ENCODE measurements at places on chromosomes 16 and 17.

DNA sequence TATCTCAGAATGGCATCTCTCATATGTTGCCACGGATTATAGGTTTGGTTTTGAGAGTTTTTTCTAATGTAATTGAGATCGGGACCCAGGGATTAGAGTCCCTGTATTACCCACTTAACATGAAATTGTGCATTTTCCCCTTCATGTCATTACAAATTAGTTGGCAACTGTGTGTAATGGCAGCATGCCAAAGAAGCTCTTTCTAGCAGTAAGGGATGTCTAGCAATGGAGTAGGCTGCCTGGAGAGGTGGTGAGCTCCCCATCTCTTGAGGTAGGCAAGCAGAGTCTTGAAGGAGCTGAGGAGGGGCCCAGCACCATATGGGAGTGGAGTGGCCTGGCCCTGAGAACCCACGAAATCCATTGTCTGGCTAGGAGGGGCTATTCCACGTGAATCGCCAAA lies 10.0 kb upstream of the KATNB1 start:
- DNase-seq = no peak

- DNase-seq = no peak
Measured at GRCh38 chr17:44775838-44776621, 17.2 kb downstream of the ADAM11 start.

DNA sequence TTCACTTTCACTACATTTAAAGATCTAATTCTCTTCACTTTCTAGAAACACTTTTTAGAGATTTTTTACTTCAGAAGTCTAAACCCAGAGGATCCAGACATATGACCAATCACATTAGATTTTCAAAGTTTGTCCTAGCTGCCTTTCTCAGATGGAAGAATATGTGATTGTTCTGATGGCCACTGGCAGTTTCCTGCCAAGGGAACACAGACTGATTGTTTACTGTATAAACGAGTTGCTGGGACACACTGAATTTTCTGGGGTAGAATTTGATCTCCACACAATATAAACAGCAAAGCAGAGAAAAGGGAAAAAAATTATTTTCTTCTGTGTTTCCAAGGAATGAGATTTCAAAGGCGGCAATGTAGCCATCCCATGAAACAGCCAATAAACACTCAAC lies 480.0 kb downstream of the TOX3 start:
- DNase-seq = no peak

DNA sequence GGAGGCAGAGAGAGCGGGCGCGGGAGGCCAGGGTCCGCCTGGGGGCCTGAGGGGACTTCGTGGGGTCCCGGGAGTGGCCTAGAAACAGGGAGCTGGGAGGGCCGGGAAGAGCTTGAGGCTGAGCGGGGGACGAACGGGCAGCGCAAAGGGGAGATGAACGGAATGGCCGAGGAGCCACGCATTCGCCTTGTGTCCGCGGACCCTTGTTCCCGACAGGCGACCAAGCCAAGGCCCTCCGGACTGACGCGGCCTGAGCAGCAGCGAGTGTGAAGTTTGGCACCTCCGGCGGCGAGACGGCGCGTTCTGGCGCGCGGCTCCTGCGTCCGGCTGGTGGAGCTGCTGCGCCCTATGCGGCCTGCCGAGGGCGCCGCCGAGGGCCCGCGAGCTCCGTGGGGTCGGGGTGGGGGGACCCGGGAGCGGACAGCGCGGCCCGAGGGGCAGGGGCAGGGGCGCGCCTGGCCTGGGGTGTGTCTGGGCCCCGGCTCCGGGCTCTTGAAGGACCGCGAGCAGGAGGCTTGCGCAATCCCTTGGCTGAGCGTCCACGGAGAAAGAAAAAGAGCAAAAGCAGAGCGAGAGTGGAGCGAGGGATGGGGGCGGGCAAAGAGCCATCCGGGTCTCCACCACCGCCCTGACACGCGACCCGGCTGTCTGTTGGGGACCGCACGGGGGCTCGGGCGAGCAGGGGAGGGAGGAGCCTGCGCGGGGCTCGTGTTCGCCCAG lies 1.2 kb upstream of the CBX4 start:
- peak; percentile 33 for DNase-seq

DNA sequence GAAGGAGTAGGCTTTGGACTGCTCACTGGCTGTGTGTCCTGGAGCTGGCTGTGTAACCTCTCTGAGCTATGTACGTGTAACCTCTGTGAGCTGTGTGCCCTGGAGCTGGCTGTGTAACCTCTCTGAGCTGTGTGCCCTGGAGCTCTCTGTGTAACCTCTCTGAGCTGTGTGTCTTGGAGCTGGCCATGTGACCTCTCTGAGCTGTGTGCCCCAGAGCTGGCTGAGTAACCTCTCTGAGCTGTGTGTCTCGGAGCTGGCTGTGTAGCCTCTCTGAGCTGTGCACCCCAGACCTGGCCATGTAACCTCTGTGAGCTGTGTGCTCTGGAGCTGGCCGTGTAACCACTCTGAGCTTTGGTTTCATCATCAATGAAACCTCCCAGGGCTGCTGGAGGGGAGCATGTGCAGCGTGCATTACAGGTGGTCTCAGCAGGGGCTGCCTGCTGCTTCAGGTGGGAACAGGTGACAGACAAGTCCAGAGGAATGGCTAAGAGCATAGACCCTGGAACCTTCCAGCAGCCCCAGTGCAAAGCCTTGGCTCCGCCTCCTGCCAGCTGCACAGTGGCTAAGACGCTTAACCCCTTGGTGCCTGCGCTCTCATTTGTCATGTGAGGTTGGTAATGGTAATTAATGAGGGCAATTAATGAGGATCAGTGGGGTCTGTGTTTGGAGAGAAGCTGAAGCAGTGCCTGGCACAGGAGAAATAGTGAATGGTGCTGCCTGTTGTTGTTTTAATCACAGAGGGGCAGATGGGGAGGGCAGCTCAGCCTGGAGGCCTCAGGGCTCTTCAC lies 86.7 kb downstream of the KATNIP start:
- DNase-seq = no peak

- peak; percentile 82 for DNase-seq
Measured at GRCh38 chr17:29140051-29140621, 40.1 kb downstream of the MYO18A start.

- no peak for DNase-seq
Measured at GRCh38 chr17:34733333-34733732, 154.0 kb downstream of the TMEM132E start.

GRCh38 chr17:16189791-16190348 lies 25.5 kb downstream of the NCOR1 start:
- no peak for DNase-seq

DNA sequence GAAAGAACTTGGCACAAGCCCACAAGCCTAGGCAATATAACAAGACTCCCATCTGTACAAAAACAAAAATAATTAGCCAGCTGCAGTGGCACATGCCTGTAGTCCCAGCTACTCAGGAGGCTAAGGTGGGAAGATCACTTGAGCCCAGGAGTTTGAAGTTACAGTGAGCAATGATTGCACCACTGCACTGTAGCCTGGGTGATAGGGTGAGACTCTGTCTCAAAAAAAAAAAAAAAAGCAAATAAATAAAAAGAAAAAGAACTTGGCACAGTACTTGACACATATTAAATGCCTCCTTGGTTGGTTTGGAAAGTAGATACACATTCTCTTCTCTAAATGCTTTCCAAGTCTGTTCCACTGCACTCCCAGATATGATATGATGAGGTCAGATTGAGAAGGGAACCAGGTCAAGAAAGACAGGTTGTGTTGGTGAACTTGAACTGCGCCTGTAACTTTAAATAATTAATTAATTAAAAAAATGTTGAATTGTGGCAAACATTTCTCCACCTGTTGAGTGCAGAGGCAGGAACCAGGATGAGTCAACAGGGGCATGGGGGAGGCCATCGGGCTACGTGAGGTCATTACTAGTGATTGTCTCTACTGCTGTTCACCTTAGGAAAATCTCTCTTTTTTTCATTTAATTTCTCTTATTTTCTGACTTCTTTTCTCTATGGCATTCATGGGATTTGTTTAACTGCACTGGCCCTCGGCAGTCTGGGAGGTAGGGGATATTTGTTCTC lies 25.9 kb upstream of the EFCAB13 start:
- DNase-seq = no peak

DNA sequence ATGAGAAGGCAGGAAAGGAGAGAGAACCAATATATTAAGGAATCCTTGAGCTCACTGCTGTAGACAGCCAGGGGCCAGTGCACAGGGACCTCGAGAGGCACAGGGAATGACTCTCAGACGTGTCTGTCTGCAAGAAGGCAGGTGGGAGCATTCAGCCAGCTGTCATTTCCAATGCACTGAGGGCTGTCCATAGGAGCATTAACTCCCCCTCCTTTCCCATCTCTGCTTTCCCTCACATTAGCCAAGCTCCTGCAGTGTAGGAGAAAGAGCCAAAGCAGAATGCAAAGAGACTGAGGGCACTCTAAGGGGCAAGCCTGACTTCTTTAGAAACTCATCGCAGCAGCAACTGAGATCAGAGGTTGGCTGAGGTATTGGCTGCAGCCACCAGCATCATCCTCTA lies 218.3 kb downstream of the CDH13 start:
- DNase-seq = no peak

- DNase-seq = no peak
Measured at GRCh38 chr16:50591800-50592771, 43.9 kb downstream of the NKD1 start.

GRCh38 chr17:81091774-81092517 lies 57.0 kb downstream of the BAIAP2 start:
- DNase-seq = no peak

DNA sequence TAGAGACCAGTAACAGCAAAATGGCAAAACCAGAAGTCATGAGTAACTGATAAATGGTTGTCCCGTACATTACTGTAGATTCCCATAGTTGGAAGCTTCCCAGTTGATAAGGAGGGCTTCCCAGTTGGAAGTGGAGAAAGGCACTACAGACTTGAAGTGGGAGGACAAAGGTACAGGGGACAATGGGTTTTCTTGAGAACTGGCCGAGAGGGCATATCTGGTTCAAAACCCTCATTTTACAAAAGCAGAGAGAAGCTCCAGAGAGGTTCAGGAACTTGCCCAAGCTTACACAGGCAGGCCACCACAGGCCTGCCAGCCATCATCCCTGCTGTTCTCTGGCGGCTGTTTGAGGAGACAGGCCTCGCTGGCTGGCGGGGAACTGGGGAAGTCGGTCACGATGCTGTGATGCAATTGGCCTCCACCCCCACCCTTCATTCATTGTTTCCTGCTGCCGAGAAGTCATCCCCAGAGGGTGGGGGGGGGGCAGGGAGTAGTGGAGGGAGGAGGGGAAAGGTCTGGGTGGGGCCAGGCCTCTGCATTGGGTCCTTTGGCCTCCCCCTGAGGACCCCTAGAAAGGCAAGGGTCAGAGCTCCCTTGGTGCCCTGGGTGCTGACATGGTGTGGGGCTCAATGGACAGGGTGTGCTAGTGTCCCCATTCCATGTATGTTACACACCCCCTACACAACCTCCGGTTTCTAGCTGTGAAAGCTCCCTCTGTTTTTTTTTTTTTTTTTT lies 3.0 kb downstream of the UBALD2 start:
- peak; percentile 58 for DNase-seq

DNA sequence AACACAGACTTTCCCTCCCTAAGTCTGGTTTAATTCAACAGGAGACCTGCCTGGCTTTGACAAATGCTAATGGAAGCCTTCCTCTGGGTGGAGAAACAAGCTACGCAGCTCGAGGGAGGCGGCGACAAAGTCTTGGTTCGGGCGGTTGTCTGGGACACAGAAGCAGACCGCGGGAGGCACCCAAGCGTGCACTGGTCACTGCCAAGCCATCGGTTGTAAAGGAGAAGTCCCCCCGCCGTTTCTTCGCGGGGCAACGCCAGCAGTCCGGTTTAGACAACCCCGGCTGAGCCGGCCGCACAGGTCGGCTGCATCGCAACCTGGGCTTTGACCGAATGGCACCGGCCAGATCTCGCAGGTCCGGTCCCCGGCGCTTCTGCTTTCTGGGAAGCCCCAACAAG lies 586 bp downstream of the GLYR1 start:
- peak; percentile 62 for DNase-seq

DNA sequence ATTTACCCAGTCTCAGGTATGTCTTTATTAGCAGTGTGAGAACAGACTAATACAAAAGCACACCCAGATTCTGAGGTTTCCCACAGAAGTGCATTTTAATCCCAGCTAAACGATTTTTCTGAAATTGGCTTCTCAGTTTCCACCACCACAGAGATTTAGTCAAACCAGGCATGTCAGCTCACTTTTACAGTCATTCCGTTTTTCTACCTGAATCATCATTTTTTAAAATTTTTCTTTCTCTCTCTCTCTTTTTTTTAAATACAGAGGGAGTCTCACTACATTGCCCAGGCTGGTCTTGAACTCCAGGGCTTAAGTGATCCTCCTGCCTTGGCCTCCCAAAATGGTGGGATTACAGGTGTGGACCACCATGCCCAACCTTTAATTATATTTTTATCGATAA lies 389.1 kb downstream of the HAPSTR1 start:
- DNase-seq = no peak

DNA sequence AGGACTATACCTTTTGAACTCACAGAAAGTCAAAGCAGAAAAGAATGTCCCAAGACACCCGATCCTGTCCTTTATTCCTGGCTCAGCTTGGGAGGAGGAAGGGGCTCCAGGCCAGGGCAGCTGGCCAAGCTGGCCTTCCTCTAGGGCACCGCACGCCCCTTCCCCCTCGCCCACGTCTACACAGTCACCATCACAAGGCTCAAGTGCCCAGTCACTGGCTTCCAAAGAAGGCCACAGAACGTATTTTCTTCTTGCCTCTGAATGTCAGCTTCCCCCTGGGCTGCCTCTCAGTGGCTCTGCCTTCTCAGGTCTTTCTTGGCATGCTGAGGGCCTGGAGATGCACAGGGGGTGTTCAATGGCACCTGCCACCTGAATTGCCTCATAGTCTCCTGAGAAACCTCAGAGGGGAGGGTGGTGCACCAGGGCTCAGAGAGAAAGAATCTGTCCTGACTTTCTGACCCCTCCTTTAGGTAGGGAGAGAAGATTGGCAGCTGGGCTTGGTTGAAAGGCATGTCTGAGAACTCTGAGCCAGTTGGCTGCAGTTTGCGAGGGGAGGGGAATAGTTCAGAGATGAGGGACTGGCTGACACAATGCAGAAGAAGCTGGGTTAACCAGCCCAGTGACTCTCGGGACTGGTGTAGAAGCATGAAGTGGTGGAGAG lies 2.1 kb downstream of the DHRS11 start:
- DNase-seq = no peak

- DNase-seq = no peak
Measured at GRCh38 chr16:71853413-71853812, 7.6 kb downstream of the ATXN1L start.

- DNase-seq = no peak
Measured at GRCh38 chr17:66441101-66441661, 138.8 kb downstream of the PRKCA start.

DNA sequence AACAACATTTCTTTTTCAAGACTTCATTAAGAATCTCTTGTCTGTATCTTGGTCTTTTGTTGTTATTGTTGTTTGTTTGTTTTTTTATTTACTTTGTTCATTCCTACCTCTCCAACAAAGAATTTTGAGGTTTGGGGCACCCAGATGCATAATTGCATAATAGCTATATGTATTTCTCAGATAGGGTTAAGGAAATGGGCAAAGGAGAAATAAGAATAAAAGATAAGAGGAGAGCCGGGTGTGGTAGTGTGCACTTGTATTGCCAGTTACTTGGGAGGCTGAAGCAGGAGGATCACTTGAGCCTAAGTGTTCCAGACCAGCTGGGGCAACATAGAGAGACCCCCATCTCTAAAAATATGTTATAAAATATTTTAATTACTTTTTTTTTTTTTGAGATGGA lies 30.5 kb downstream of the CDH1 start:
- DNase-seq = no peak
